NCI-H82 (cell line): ENCODE measurements at places on chromosomes 7 and 10.

DNA sequence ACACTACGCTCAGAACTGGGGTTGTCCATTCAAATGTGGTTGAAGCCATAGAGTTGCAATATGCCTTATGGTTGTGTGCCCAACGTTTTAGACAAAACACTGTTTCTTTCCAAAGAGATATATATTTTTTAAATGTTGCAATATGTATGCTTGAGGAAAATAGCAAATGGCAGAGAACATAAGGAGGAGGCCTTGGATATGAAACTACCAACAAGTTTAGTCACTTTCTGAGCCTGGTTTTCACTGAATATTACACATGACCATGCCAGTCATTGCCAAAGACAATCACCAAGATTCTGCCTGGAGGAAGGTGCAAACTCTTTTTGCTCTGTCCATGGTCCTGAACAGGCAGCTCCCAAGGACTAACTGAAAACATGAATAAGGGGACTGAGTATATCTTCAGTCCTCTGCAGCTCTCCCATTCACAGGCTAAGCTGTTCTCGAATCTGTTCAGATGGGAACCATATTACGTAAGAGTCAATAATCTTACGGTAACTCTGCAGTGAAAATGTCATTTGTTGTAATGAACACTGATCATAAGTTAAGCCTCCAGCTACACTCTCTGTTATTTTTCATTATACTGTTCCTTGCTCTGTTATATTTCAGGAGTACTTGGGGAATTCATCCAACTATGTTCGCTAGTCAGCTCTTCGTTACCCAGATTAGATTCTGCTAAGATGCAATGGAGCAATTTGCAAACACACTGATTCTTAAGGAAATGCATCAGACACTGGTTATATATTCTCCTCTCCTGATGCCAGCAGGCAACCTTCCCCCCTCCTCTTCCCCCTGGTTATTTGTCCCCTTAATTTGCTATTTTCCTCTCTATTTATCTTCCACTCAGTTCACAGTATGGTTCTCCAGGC lies 90.7 kb upstream of the C1QL3 start:
- DNase-seq: no peak

GRCh38 chr10:62050893-62051433 lies 149.5 kb downstream of the ARID5B start:
- DNase-seq: no peak

DNA sequence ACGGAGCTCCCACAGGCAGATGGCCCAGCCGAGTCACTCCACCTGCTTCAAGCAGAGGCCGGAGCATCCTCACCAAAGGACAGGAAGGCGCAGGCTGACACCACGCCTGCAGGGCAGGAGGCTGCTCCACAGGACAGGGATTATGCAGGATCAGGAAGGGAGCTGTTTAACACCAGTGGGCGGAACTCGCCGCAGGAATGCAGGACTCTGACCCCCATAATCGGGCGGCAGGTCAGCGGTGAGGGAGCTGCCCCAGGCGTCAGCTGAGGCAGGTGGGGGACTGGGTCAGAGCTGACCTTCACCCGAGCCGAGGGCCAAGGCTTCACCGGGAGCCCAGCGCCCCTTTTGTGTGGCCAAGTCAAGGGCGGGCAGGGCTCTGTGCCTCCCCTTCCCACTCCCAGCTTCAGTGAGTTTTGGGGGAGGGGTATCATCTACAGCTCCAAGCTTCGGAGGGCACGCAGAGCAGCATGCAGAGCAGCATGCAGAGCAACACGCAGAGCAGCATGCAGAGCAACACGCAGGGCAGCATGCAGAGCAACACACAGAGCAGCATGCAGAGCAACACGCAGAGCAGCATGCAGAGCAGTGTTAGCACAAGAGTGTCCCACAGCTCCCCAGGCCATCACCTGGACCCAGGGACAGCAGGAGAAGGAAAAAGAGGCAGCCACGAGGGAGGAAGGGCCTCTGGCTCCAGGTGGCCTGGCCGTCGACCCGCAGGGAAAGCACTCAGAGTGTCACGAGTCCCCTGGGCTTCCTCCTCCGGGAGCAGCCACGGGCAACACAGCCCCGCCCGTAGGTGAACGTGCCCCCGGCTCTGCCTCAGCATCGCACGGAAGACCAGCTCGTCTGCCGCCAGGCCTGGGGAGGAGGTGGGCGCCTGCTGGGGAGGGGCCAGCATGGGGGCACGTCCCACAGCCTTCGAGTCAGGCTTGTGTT lies 151.7 kb upstream of the PPP2R2D start:
- no peak for DNase-seq

- no peak for DNase-seq
Measured at GRCh38 chr7:36400036-36400435, 10.4 kb downstream of the ANLN start.

DNA sequence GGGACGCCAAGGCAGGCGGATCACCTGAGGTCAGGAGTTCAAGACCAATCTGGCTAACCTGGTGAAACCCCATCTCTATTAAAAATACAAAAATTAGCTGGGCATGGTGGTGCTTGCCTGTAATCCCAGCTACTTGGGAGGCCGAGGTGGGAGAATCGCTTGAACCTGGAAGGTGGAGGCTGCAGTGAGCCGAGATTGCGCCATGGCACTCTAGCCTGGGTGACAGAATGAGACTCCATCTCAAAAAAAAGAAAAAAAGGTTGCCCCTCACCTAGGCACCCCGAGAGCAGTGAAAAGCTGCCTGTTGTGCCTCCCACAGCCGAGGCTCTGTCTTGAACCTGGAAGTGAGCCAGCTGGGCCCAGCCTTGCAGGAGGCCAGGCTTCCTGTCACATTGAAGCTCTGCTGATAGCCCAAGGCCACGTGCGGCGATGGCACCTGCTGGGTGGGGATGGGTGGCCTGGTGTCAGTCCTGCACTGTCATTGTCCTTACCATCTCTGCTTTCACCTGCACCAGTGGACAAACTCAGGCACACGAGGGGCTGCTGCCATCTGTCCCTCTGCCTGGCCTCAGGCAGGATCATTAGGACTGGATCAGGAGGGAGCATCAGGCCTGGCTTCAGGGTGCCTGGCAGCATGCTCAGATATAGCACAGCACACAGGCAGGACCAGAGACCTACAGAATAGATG lies 37.8 kb downstream of the DNAJB12 start:
- no peak for DNase-seq
